ENCODE measurements at places on chromosomes 11 and 22.

DNA sequence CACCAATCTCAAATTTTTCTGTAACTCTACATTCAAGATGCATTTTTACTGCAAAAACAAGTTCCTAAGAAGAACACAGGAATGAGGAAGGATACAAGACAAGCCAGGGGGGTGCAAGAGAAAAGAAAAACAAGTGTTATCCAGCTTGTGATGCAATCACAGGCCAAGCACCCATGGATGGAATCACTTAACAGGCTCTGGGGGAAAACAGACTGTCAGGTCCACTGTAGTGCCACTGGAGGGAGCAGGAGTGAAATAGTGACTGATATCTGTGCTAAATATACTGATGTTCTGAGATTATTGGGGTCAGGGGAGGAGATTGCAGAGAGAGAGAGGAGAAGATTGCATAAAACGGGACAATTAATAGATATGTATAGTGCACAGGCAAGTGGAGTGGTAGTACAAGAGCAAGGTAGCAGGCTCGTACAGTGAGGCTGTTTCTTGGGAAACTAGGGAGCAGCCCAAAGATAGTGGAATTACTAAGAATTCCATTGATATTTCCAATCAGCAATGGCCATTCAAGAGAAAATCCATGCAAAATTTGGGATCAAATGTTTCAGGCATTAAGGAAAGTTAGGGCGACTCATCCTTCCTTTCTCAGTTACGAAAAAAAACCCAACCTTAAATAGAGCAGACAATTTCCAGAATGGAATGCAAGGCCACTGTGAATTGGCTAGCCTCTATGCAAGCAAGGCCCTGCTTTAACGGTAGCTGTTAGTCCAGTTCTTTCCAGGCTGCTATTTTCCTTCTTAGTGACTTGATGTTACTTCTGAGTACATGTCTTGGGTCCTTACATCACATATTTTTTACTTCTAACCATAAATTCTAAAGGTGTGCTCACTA is 52.2 kb upstream of the CEP126 start:
- peak; percentile 73 for DNase-seq

DNA sequence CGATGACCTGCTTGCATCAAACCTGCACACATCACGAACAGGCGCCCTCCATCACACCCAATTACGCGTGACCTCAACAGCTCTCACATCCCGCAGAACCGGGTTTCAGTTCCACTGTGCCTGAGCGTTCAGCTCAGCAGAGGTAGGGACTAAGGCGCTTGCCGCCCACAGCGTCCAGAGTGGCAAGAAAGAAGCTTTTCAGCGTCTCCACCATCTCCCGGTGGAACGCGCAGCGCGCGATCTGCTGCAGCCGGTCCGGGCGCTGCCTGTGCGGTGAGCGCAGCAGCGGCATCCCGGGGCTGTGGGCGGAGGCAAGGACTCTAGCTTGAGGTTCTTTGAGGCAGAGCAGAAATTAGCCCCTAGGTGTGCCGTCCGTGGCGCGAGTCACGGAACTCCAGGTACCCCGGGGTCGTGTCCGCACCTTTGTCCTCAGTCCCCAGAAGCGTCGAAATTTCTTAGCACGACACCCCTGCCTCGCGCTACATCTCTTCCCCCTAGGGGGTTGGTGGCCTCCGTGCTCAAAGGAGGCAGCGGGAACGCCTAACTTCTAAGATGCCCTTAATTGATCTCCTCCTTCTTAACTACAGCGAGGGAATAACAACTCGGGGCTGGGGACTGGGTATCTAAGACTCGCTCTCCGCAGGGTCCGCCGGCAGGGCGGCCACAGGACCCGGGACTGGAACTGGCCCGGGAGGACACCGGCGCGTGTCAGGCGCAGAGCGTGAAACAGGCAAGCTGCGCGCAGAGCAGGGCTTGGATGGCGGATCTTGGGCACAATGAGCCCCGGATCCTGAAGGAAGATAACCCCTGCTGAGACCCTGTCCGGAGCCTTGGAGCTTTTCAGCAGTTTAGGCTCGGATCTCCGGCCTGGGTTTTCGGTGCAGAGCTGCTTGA is 1.7 kb upstream of the CALCA start:
- no peak for DNase-seq

GRCh38 chr11:21174781-21175180 is 505.4 kb downstream of the NELL1 start:
- DNase-seq = no peak

DNA sequence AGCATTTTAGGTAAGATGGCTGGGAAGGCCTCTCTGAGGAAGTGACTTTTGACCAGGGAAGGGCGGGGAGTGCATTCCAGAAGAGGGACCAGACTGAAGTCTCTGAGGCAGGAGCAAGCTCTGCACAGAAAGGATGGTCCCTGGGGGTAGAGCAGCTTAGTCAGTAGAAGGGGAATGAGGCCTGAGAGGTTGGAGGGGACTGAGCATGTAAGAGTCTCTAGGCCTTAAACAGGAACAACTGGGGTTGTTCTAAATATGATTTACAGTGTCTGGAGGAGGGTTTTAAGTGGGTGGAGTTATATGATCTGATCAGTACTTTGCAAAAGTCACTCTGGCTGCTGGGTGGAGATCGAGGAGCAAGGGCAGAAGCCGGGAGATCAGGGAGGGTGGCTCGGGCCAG is 31.7 kb upstream of the TEF start:
- no peak for DNase-seq

Measured in fibroblast of skin of left biceps (primary cell).